ELR (cell line): ENCODE measurements at places on chromosomes 2 and 18.

- no peak for DNase-seq
These were observed 326.4 kb upstream of the SPHKAP start for GRCh38 chr2:228507870-228508269.

DNA sequence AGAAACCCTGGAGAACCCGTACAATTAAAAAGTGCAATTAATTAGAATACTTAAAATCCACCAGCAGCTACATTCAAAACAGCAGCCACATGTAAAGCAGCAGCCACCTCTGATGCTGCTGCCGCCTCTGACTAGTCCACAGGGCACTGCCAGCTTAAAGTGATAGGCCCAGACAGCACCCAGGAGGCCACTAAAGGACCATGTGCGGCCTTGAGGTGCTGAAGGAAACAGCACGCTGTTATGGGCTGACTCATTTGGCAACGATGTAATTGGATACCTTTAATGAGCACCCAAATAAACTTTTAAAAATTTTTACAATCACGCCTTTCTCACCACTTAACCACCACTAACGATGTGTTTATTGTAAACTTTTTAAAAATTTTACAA, 209.3 kb upstream of the NCKAP5 start:
- DNase-seq = peak; percentile 73

- DNase-seq = peak; percentile 34
These were observed 403 bp upstream of the CLUL1 start for GRCh38 chr18:596288-596881.

DNA sequence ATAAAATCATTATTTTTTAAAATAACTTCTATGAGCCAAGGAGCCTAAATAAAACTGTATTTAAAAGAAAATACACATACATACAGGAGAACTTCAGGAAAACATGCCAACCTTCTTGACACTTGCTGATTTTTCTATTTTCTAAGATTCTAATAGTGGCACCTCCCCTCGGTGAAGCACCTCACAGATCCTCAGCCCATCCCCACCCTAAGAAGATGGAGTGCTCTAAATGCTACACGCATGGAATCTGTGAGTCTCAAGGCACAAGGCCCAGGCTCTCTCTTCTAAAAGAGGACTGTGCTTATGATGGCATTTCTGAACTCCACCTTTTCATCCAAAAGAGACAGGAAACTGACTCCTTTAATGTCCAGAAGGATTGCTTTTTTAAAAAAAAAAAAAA, 56.3 kb downstream of the RTTN start:
- DNase-seq = no peak

GRCh38 chr2:95025406-95026319, at the start of gene MAL:
Gene MAL (plus strand): TSS chr2:95025708. CDS start chr2:95025793, 85 bp downstream.
- no peak for DNase-seq

- no peak for DNase-seq
These were observed 630.9 kb upstream of the FAM98A start for GRCh38 chr2:34229998-34230397.

DNA sequence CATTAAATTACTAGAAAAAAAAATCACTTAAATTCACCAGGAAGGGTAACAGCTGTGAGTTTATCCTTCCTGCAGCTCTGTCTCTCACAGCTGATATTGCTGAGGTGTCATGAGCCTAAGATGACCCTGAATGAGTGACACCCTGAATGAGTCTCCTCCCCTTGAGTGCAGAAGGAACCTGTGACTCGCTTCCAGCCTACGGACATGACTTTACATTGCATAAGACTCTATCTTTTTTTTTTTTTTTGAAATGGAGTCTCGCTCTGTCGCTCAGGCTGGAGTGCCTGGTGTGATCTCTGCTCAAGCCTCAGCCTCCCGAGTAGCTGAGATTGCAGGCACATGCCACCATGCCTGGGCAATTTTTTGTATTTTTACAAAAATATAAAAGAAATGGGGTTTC, 14.1 kb downstream of the MRO start:
- no peak for DNase-seq

GRCh38 chr2:173432049-173432754, 77.5 kb downstream of the CDCA7 start:
- peak; percentile 33 for DNase-seq
